ENCODE measurements at places on chromosomes 12 and 14.
A peak's percentile ranks its signal among the peaks of the same experiment; 100 is the strongest.

- no peak for DNase-seq
Measured at GRCh38 chr12:55132816-55133215, 6.6 kb downstream of the OR9K2 start.

DNA sequence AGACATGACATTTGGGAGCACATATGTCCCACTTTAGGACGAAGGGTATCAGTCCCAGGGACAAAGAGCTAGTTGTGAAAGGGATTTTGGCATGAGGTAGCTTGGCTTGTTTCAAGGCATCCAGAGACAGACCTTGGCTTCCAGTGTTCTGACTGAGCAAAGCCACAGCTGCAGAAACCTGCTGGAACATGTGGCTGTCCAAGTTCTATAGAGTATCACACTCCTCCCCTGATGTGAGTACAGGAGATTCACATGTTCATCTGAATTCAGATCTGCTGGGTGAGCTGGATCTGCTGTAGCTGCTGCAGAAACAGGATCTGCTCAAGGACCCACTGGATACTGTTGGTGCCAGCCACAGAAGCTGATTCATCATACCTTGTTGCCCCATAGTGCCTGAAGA, 10.1 kb upstream of the C14orf39 start:
- DNase-seq, result no peak

DNA sequence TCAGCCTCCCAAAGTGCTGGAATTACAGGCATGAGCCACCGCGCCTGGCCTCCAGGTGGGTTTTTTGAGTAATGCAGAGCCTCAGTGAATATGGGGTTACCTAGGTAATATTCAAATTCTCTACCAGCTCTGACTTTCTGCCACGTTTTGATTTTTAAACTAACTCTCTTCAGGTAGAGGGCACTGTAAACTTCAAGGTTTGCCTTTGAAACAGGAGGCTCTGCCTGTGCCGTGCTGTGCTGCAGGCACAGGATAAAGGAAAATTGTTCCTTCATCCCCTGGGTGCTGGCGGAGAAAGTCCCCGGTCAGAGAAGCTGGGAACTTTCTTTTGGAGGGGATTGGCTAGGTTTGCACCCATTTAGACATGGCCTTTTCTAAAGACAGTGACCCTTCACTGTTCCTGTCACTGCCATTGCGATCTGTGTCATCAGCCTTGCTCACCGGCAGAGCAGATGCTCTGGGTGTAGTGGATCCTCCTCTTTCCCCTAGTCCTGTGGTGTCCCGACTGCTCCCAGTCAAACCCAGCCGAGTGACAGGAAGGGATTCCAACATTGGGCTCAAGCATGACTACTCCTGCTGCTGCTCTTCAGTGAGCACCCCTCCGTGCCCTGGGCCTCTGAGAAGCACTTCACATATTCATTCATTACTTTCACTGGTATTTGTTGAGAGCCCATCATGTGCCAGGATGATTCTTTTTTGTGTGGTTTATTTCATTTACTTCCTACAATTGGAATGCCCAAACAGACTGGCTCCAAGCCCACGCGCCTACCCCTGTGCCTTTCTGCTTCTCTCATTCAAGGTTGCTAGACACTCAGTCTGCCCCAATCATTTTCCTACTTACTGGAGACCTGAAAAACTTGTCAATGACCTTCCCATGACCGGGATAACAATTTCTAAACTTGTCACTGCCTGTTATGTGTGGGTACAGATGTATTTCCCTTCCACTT, 103.6 kb downstream of the TMEM30B start:
- DNase-seq, result no peak

DNA sequence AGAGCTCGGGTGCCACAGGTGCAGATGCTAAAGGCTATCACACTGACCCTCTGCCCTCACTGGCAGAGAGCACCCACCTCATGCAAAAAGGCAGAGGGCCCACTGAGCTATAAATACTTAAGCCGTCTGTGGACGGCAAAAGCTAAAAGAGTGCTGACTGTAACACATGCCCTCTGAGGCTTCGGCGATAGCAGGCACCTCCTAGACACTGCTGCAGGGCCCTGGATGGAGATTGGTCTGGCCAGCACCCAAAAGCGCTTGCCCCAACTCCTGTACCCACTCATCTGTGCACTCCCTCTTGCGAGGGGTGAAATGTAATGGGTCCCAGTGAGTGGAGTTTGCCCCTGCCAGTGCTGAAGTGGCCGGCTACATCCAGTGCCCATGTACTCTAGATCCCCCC, 148.7 kb downstream of the SLC16A7 start:
- no peak for DNase-seq

GRCh38 chr14:21203470-21204166, 47.8 kb upstream of the OR5AU1 start:
- DNase-seq, result no peak

GRCh38 chr14:91647856-91648255, 84.0 kb downstream of the CATSPERB start:
- no peak for DNase-seq

GRCh38 chr12:57214398-57214781, 2.2 kb upstream of the NXPH4 start:
- DNase-seq, result peak; percentile 81

DNA sequence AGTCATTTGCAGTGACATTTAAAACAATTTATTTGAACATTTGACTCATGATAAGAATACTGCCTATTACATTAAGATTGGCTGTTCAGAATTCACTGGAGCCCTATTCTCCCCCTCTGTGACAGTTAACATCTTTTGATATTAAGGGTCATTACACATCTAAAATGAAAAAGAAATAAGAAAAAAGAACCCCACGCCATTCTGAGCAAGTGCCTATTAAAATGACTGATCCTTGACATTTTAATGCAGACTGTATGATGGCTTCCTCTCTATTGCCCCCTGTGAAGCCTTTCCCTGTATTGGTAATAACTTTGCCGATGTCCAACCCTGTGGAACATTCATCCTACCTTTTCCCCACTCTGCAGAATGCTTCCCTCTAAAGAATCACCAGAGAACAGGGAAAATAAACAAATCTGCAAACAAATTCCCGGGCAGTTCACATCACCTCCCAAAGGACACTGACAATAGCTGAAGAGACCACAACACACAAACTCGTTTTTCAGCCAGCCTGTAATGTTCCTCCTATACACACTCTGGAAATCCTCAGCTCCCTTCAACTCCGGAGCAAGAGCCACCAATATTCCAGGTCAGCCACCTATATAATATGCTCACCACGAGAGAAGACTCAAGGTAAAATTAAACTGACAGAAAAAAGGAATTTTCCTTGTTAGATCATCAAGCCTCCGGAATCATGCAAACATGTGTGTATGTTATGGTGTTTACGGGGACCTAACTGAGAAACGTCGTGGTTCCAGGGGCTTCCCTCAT, 2.1 kb downstream of the NIN start:
- no peak for DNase-seq

DNA sequence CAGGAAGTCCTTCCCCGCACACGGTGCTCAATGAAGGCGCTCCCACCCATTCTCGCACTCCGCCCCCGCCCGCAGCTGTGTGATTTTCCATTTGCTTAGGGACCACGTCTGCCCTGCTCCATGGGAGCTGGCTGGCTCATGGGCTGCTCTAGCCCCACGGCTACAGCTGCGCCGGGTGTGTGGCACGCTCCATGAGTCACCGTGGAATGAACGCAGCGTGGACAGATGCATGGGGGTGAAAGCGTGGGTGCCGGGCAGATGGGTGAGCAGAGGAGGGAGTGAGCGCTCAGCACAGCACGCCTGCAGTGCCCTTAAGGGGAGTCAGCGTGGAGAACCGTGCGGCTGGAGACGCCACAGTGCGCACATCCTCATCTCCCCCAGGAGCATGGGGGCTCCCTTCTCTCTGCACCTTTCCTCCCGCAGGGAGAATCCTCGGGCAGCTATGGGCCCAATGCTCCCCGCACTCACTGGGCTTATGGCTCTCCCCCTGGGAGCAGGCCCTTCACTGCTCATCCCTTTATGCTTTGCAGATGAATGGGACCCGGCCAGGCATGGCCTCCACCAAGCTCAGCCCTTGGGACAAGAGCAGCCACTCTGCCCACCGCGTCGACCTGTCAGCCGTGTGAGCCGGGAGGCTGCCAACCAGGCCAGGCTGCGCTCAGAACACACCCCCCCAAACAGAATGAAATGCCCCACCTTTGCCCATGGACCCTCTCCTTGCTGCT, 185.1 kb downstream of the ADGRD1 start:
- DNase-seq, result no peak

- DNase-seq, result no peak
Measured at GRCh38 chr12:51811203-51812202, 37.0 kb downstream of the FIGNL2 start.

DNA sequence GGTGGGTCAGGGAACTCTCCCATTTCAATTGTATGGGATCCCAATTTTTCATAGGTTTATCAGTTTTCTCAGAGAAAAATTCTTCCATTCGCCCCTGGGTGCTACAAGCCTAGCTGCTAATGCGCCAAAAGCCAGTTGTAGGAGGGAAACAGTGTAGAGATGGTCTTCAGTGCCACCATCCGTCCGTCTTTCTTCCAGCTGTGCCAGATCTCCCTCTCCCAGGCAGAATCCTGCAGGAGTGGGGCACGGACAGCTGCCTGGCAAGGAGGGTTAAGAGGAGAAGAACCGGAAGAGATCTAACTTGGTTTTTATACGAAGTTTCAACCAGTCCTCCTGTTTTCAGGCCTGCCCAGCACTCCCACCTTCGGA, 38.9 kb upstream of the FUT8 start:
- DNase-seq, result no peak

GRCh38 chr14:70885343-70886022, 21.8 kb upstream of the PCNX1 start:
- no peak for DNase-seq

GRCh38 chr12:54126029-54126695, 62.6 kb downstream of the SMUG1 start:
- no peak for DNase-seq

GRCh38 chr12:58803908-58804307, 116.4 kb downstream of the LRIG3 start:
- no peak for DNase-seq

GRCh38 chr14:21069388-21070082, 569 bp upstream of the ARHGEF40 start:
- DNase-seq, result peak; percentile 14

- no peak for DNase-seq
Measured at GRCh38 chr14:34592623-34593022, 37.3 kb downstream of the SNX6 start.

DNA sequence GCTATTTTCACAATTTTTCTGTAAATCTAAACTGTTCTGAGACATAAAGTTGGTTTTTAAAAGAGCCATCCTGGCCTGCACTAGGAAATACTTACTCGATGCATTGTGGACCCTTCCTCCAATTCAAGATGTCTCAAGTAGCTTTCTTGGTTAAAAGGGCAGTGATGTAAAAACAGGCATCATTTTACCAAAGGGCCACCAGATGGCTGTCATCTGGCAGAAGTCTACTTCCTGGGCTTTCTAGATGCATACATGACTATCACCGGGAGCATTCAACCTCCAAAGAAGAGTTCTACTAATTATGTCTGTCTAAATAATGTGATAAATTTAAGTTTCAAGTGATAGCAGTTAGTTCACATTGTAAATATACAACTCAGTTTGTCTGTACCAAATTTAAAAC, 96.8 kb upstream of the FRMD6 start:
- peak; percentile 15 for DNase-seq

- no peak for DNase-seq
Measured at GRCh38 chr12:75923964-75924666, 107.5 kb downstream of the PHLDA1 start.

GRCh38 chr12:50986966-50987737, 34.8 kb downstream of the HIGD1C start:
- DNase-seq, result peak; percentile 36

GRCh38 chr14:86305058-86305457, 775.1 kb downstream of the FLRT2 start:
- DNase-seq, result no peak

DNA sequence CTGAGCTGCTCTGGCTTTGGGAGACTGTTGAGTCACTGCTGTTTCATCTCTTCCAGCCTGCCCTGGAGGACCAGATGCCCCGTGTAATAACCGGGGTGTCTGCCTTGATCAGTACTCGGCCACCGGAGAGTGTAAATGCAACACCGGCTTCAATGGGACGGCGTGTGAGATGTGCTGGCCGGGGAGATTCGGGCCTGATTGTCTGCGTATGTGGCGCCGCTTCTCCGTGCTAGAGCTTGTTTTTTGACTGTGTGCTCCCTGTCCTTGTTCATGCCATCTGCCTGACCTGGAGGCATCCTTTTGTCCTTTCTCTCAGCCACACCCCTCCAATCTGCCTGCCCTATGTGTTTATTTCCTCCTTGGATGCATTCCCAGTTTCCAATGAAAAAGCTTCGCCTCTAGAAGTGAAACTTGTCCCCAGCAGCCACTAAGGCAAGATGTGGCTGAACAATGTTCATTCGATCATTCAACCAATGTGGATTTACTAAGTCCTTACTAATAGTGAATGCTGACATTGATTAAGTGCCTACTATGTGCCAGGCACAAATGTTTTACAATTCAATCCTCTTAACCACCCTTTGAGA, 98.6 kb downstream of the NT5DC3 start:
- no peak for DNase-seq

GRCh38 chr14:30223385-30223785, 295.7 kb upstream of the PRKD1 start:
- DNase-seq, result no peak

GRCh38 chr14:35159742-35160409, 37.5 kb downstream of the PRORP start:
- DNase-seq, result no peak

GRCh38 chr12:55392032-55392795, 8.1 kb upstream of the OR6C65 start:
- no peak for DNase-seq

DNA sequence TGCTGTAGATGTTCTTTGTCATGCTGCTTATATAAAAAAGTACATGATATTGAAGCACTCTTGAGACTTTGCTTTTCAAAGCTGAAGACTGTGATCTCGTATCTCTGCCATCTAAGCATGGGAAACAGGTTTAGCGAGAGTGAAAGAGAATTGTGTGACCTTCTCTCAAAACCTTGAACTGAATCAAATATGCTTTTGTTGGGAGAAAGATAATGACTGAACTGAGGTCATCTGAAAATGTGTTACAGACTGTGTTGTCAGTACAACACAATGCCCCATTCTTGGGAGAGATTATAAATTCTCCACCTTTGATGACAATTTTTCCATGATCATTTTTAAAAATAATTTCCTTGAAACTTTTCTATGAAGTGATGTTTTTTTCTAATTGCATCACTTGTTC, 272.1 kb upstream of the SEL1L start:
- DNase-seq, result no peak

GRCh38 chr12:122452701-122453285, 30.3 kb upstream of the CLIP1 start:
- DNase-seq, result peak; percentile 38

DNA sequence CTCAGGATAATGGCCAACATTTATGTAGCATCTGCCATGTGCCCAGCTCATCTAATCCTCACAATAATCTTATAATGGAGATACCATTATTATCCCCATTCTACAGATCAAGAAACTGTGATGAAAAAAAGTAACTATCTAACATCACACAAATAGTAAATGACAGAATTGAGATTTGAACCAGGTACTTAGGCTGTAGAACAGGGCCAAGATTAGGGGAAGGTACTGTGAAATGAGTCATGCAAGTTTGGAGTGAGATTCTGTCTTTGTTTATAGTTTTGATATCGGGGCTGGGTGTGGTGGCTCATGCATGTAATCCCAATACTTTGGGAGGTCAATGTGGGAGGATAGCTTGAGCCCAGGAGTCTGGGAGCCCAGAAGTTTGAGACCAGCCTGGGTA, 1.3 kb upstream of the GNPTAB start:
- no peak for DNase-seq
